Posterior cingulate gyrus (tissue), 11 donors: ENCODE measurements at places on chromosomes 5 and 9.

GRCh38 chr5:6220346-6221088 is 157.8 kb downstream of the MED10 start:
- no peak for DNase-seq

DNA sequence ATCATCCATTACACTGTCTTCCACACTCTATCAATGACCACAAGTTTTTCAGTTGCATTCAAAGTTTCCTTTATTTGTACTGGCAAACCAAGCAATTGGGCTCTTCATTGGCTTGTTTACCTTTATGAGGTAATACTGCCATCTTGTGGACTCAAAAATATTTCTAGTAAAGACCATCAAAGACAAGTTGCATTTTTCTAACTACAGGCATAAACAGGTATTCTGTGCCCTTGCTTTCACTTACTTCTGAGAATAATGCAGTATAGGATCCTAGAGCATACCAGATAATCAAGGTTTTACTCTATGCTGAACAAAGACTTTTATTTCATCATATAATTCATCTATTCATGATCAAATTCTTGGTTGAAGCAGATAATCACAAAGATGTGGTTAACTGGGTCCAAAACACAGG is 173.7 kb upstream of the POU5F2 start:
- DNase-seq, result no peak

- DNase-seq, result no peak
Measured at GRCh38 chr9:124880501-124880900, 18.6 kb downstream of the ARPC5L start.

- no peak for DNase-seq
Measured at GRCh38 chr5:122775550-122776542, 966 bp downstream of the SNX2 start.

GRCh38 chr9:131635892-131636291 is 90.6 kb downstream of the PRRT1B start:
- no peak for DNase-seq

DNA sequence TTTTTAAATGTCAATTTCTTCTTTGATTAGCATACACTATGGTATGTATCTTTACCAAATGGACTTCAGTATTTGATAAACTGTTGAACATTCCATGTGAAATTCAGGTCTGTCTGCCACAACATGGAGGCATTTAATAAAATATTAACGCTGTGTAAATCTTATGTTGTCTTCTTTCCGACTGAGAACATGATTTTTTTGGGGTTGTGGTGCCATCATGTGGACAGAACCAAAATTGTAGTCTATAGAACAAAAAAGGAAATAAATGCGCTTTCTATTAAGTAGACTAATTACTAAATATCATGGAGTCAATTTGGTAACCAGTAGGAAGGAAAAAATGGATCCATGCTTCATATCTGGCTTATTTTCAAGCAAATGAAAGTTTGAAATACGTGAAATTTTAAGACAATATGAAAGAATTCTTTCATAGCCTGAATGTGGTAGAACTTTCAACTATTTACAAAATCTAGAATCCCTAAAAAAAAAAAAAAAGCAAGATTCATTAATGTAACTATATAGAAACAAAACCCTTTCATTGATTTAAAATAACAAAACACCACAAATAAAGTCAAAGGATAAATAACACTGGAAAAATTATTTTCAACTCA is 2.8 kb upstream of the PLK2 start:
- no peak for DNase-seq

DNA sequence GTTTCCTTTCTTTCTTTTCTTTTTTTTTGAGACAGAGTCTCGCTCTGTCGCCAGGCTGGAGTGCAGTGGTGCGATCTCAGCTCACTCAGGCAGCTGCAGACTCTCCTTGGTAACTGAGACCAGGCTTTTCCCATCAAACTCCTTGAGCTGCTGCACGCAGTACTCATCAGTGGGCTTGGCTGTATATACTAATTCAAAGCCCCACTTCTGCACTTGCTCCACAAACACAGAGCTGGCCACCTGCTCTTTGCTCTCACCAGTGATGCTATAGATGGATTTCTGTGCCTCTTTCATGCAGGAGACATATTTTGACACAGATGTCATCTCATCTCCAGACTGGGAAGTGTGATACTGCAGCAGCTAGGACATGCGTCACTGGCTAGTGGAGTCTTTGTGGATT is 252.7 kb downstream of the AP3B1 start:
- DNase-seq, result no peak

DNA sequence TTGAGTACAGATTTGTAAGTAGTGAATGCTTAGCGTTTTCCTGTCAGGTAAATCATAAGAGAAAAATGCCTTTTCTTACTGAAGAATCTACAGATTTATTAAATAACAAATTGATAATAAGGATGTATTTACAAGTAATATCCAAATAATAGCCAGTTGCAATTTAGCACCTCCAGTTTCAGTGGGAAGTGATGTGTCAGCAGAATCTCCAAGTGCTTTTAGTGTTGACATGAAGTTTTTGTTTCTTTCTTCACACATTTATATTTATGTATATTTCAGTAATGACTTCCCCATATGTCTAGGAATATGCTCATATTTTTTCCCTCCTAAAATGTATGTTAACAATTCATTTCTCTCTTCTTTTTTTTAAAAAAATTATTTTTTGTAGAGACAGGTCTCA is 229.9 kb upstream of the GRIN3A start:
- DNase-seq, result no peak

- no peak for DNase-seq
Measured at GRCh38 chr9:21543187-21543586, 61.1 kb upstream of the IFNE start.
